Large intestine (tissue), 12 donors: ENCODE measurements at places on chromosomes 4 and X.

DNA sequence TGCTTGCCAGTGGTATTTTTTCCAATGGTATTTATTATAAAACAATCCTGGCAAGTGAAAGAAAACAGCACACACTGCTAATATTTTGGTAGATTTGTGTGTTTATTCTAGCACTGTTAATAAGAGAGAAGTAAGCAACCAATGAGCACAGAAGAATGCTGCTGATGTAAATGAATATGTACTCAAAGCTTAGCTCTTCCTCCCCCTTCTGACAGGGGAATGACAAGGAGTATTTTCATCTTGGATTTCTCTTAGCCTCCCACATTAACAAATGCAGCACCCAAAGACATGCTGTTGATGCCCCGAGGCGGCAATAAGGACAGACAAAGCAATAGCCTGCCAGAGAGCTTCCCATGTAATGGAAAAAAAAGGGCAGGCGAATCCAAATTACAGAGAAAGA is 18.6 kb downstream of the ARHGAP6 start:
- DNase-seq = no peak

DNA sequence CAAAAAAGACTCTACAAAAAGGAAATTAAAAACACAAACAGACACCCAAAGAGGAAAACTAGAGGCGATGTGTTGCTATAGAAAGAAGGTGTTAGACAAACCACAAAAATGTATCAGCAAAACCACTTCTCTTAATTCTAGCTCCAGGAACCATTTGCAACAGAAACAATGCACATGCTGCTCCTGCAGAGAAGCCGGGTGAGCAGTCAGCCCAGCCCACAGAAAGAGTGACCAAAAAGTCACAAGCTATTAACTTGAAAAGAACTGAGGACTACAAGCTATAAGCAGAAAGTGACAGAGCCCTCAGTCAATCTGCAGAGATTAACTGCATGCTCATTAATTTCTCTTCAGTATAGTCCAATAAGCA is 96.2 kb upstream of the KLHL13 start:
- no peak for DNase-seq

DNA sequence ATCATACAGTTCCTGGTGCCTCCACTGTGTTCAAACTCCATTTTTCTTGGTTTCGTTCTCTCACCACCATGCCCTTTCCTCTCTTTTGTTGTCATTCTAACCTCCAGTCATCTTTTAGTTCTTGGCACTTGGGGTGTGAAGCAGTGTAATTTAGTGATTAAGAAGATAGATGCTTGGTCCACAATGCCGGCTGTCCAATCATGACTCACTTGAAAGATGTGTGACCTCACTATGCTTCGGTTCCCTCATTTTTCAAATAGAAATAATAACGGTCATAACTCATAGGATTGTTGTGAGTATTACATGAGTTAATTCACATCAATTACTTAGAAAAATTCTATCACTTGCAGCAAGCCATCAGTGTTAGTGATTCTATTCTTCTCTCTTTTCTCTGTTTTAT is 327.8 kb downstream of the ADGRL3 start:
- DNase-seq = no peak

DNA sequence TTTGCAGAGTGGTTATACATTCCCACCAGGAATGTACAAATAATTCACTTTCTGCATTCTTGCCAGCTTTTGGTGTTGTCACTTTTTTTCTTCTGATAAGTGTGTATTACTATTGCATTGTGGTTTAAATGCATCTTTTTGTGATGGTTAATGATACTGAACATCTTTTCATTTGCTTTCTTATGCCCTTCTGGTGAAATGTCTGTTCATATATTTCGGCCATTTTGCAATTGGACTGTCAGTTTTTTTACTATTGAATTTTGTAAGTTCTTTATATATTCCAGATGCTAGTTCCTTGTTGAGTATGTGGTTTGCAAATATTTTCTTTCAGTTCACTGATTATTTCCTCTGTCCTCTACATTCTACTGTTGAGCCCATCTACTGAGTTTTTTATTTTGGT is 19.4 kb upstream of the BMP2K start:
- DNase-seq = no peak

GRCh38 chrX:79366873-79367749 is at the start of gene ITM2A:
TSS of gene ITM2A (minus strand) at chrX:79367334. CDS start at chrX:79367215, 119 bp downstream.
- peak; percentile 32 for DNase-seq

DNA sequence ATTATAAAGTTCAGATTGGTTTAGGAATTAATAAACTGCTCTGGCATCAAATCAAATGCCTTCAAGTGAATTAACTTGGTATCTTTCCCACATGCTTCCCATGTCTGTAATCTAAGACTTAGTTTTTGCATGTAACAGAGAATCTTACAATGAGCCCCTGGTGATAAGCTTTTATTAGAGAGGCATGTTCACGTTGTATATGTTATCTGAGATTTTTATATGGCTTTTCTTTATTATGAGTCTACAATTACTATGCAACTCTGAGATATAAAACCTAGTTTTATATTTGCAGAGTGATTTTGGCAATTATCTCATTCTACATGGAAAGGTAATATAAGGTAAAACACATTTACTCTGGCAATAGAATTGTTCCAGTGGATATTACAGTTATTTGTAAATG is 1578.4 kb upstream of the IGFBP7 start:
- no peak for DNase-seq

- DNase-seq = peak; percentile 7
Observed at GRCh38 chrX:51144828-51145442, 187.7 kb upstream of the NUDT10 start.
